ENCODE measurements at places on chromosomes 5 and 9.

- DNase-seq: no peak
Observed at GRCh38 chr9:84858364-84858763, 188.8 kb downstream of the NTRK2 start.

DNA sequence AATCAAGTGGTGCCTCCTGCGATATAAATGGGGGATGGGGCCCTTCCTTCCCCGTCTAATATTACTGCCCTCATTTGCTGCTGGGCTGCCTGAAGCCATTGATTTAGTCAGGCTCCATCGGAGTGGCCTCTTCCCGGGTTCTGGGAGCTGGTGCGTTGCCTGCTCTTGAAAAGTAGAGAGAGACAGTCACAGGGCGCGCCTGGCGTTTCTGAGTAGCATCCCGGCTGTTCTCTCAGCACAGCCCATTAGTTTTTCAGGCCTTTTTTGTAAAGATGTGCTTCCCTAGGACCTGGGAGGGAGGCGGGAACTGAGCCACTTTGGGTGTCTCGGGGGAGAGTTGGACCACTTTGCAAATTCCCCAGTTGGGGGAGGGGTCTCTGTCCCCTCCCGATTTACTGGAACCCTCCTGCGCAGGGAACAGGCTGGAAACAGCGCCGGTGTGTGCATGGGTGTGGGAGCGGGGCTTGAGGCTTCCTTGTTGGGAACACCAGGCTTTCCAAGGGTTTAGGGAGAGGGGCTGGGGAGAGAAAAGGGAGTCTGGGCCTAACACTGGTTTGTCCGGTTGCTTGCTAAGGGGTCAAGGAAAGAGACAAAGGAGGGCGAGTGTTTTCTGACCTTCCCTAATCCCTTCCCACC is 4.7 kb downstream of the PRDM6 start:
- DNase-seq: no peak

DNA sequence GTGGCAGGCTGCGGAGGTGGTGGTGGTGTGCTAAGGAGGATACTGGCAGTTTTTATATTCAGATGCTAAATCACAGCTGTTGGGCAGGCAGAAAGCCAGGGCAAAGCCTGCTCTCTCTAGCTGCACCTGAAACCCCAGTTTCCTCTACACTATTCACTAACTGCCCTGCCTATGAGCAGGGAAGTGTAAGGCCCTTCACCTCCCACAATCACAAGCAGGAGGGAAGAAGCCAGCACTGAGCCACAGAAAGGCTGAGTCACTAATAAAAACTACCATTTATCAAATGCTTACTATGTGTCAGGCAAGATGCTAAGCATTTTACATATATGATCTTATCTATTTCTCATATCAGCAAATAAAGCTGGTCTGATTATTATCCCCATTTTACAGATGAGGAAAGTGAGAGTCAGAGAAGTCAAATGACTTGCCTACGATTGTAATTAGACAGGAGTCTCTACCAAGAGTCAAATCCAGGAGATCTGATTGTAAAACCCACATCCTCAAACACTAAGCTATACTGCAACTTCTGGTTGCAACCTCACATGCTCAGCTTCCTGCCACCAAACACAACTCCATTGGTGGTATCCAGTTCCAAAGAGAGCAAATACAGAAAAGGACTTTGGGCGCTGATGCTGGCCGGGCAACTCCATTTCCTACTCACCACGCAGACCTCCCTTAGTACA is 17.7 kb upstream of the IL6ST start:
- DNase-seq: peak; percentile 30

- no peak for DNase-seq
Observed at GRCh38 chr5:153437251-153437650, 53.2 kb upstream of the GRIA1 start.

- no peak for DNase-seq
Observed at GRCh38 chr5:134451936-134452505, 40.3 kb upstream of the CDKN2AIPNL start.

- no peak for DNase-seq
Observed at GRCh38 chr5:72246954-72247442, 73.0 kb downstream of the MRPS27 start.

DNA sequence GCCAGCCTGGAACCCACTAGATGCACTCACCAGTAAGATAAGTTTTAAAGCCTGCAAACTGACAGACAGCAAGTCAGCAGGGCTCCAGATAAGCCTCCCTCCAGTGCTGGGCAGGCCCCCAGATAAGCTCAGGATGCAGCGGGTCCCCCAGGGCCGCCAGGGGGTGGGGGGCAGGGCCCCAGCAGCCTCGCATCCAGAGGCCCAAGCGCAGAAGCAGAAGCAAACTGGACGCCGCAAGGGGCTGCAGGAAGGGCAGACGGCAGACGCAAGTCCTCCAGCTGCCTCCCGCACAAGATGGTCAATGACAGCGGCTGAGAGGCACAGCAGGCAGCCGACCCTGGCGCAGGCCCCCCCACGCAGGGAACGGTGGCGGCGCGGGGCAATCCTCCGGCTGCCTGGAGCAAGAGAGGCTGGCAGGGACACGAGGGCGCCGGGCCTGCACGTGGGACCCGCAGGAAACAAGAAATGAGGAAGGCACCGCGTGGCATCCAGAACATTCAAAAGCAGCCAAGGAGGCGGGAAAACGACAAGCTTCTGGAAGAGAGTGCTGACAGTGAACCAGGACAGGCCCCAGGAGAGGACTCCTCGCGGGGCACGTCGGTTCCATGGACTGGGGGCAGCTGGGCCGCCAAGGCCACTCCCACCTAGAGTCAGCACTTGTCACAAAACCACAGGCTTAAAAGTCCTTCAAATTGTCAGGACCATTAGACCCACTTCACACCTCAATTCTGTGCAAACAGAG is 49.8 kb downstream of the ROR2 start:
- no peak for DNase-seq

DNA sequence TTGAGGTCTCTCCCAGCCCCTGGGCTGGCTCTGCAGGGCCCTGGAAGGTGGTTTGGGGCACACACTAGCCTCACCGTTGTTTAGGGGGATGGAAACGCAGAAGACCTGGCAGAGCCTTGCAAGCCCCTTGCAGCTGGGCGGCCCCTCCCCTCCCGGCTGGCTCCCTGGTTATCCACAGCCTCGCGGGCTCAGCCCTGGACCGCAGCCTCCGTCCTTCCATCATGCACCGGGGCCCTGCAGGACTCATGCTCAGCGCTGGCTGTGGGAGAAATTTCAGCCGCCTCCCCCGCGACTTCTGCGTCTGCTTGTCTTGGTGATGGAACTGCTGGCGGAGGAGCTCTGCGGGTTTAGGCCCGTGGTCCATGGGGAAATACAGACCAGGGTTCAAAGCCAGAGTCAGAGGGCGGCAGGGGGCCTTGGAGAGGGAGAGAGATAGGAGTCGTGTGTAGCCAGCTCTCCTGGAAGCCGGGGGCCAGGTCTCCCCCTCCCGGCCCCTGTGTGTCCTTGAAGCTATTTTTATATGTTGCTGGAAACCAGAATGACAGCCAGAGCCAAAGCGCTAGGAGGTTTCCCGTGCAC is 75.8 kb upstream of the IER5L start:
- DNase-seq: no peak

DNA sequence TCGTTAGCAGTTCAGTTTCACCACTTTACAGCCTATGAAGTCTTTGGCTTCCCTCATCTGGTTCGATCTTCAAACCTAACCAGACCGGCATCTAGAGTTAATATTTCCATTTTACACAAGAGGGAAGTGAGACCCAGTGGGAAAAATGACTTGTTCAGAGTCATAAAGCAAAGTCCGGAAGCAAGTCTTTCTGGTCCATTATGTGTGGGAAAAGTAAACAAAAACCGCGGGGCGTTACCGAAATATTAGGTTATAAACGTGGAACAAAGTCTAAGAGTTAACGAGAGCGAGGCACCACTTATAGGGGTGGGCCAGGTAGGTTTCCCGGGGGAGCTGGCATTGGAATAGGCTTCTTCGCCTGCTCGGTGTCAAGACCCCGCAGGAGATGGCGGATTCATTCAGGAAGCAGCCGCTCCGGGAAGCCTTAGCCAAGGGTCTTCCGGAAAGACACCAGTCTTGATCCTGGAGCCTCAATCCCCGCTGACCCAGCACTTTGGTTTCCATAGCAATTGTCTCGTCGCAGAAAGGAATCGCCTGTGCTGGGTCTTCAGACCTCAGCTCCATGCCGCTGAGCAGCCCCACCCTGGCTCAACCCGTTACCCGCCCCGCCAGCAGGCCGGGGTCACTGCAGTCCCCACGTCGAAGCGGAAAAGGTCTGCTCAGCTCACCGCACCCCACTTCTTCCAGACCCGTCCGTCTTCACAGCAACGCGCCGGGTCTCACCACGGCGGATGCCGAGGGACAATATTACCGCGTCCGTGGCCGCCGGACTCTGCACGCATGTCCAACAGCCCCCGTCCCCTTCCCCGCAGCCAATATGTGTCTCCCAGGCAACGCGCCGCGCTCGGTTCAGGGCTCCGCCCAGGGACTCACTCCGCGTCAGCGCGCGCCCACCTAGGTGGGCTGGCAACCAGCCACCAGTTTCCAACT is at the start of gene C5orf52:
C5orf52 (plus strand) TSS at position 872 of the 930 bp plus-strand sequence. CDS start 82 bp downstream, outside the sequence.
- peak; percentile 7 for DNase-seq

DNA sequence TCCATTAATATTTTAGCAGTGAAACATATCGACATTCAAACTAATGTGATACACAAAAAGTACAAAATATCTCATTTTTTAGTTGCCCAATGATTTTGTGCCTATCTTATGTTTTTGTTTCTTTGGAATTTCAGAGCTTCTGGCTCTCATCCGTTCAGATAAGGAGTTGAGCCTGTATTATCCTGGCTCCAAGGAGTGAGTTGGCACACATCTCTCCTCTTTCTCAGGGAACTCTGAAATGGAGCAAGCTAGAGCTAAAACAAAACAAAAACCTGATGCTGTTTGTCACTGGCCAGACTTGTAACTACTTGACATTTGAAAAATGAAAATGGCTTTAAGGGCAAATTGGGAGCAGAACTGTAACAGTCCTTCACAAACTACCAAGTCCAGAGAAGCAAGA is 131.3 kb upstream of the SLC28A3 start:
- DNase-seq: no peak

GRCh38 chr5:158637039-158637438 is 462.7 kb downstream of the EBF1 start:
- DNase-seq: no peak

DNA sequence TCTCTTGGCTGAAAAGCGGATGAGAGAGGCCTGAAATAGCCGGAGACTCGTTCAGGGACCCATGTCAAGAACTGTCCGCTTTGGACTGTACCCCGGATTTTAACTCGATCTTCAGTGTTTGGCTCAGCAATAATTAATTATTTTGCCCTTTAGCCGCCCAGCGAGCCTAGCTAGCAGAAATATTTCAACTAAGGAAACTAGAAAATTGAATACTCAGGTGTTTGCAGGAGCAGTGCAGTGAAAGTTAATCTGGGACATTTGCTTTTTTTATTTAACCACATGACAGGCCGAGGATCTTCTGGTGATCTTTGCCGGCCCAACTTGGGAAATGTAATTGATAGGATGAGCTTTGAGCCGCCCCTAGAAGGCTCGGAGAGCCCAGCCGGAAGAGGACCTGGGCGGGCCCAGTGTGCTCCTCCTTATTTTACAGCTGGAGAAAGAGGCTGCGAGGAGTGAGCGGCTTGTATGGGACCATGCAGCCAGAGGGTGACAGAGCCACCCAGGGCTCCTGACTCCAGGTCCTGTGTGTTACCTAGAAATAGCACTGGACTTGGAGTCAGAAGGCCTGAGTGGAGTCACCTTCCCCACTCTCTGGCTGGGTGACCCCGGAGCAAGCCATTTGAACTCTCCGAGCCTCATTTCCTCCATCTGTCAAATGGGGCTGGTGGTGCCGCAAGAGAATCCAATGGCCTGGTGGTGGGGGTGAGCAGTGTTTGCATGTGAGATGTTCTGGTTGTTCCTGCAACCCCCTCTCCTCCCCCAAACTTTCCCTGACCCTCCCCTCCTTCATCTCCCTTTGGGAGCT is 2.4 kb downstream of the PPARGC1B start:
- DNase-seq: no peak

DNA sequence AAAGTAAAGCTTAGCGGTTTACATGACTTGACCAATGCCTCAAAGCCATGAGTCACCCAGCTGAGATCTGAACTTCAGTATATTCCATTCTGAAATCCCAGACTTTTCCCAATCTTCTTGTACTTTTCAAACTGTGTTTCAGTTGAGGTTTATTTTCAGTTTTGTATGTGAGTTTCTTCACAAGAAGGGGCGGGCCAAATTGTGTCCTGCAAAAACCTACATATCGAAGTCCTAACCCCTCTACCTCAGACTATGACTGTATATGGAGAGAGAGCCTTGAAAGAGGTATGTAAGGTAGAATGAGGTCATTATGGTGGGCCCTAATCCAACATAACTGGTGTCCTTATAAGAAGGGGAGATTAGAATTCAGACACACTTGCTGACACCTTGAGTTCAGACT is 666 bp upstream of the TLR4 start:
- no peak for DNase-seq

GRCh38 chr5:14443671-14444093 is 137.9 kb upstream of the OTULINL start:
- DNase-seq: no peak

DNA sequence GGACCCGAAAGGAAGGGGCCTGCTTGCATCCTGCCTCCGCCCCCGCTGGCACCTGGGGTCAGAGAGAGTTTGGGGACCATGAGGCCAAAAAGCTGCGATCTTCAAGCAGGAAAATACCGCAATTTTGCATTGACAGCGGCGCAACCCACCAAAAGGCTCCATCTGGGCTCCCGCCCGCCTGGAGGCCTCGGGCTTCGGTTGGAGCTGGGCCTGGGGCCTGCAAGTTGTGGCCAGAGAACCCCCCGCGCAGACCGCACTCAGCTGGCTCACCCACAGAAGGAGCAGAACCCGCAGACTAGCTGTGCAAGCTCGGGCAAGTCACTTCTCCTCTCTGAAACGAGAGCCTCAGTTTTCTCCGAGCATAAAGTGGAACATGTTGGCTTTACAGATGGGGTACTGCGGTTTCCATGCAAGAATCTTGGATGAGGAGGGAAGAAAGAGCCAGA is 1.3 kb downstream of the NR5A1 start:
- no peak for DNase-seq

DNA sequence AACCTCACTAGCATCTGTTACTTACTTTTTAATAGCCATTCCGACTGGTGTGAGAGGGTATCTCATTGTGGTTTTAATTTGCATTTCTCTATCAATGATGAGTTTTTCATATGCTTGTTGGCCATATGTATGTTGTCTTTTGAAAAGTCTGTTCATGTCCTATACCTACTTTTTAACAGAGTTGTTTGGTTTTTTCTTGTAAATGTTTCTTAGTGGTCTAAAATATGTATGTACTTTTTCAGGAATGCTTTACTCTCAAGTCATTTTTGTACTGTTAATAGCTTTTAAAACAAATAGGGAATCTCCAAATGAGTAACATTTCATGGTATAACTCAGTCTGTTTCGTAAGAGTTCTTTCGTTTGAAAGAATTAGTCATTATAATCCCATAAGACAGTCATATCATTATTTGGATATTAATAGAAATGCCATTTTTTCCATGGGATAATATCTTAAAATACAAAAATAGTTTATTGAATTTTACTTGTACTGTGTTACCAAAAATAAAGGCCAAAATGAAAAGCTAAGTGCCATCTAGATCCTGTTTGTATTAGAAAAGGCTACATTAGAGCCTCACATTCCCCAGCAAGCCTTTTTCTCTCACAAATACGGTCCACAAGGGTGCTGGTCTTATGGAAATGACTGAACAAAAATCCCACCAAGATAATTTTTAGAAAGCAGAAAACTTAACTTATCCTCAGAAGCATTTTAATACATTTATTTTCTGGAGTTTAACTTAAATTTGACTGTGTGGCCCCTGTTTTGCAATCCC is 247.7 kb downstream of the PJA2 start:
- no peak for DNase-seq

- no peak for DNase-seq
Observed at GRCh38 chr9:93020151-93020550, 38.4 kb upstream of the SUSD3 start.

- DNase-seq: no peak
Observed at GRCh38 chr5:84741056-84741455, 356.4 kb upstream of the EDIL3 start.
